ENCODE measurements at places on chromosomes 5 and 9.
A peak's percentile ranks its signal among the peaks of the same experiment; 100 is the strongest.

DNA sequence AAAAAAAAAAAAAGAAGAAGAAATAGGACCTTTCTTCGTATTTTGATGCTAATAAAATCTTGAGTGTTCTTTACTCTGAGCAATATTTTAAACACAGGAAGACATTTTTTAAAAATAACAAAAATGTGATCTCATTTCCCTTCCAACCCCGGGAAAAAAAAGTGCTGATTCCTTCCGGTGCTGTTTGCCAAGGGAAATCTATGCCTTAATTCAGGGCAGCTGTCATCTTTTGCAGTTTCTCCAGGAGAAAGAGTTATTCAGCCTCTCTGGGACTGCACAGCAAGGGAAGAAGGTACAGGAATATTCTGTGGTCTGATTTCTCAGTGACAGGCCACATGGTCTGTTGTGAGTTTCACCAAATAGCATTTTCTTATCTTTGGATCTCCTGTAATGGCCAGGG, 291.9 kb upstream of the IRX1 start:
- no peak for DNase-seq

DNA sequence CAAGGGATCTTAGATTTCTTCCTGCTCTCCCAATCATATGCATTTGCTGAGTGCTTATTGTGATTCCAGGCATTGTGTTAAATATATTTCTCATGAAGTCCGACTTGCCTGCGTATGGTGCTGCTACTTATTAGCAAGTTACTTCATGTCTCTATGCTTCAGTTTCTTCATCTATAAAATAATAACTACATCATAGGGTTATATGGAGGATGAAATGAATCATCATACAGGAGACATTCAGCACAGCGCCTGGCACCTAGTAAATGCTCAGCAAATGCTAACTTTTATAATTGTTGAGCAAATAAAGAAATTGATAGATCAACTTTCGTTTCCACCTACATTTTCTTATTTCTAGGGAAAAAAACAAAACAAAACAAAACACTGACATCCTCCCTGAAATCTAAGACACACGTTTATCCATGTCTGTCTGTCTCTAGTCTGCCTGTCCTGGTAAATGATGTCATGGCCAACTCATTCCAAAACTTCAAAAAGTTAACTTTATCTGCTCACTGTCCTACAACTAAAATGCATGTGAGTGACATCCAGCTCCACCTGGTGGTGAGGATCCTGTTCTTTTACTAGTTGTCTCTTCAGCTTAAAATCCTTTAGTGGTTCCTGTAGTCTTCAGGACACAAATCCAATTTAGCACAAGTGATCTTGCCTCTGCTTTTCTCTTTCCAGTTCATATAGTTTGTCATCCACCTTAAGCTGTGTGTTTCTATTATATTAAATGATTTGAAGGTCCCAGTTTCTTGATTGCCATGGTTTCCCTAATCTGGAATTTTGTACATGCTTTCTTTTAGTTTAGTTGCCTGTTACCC, 27.7 kb downstream of the PPP3R2 start:
- peak; percentile 7 for DNase-seq

DNA sequence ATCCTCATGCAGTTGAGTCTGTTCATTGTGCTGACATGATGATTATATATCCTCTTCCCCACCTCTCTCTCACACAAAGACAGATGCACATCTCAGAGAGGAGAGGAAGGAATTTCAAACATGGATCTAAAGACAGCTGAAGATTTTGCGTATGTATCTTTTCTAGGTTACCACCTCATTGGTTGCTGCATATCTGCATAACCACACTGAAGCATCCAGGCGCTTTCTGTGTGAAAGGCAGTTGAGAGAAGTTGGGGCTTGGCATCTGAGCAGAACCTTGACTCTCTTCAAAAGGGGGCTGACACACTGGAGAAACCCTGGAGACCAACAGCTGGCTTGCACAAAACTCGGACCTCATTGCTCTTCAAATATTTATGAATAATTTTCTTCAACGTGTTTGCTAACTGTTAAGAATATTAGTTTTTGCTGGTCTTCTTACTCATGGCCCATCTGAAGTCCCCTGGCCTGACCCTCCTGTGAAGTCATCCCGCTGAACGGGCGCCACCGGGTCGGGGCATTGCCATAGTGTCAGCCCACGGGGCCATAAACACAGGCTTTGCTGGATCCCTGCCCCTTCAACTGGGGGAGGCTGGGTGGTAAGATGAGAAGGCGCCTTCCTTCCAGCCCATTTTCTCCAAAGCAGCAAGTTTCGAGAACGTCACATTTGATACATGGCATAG, 593.2 kb upstream of the CLINT1 start:
- DNase-seq: no peak

DNA sequence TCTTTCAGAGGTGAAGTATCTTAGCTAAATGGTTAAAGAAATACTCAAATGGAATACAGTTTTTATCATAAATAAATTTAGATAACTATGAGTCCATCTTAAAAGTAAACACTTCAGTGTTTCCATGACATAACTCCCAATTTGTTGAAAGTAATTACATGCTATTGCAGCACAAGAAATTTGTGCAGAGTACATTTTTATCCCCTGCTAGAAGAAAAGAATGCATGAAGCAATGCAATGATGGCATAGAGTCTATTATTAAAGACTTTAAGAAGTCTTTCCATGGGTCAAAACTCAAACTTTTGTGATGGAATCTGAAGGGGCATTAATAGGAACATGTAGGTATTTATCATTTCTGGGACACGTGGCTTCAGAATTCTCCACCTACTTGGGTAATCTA, 106.6 kb upstream of the DPYSL3 start:
- no peak for DNase-seq

GRCh38 chr5:164341056-164341619, 835.7 kb downstream of the MAT2B start:
- no peak for DNase-seq

DNA sequence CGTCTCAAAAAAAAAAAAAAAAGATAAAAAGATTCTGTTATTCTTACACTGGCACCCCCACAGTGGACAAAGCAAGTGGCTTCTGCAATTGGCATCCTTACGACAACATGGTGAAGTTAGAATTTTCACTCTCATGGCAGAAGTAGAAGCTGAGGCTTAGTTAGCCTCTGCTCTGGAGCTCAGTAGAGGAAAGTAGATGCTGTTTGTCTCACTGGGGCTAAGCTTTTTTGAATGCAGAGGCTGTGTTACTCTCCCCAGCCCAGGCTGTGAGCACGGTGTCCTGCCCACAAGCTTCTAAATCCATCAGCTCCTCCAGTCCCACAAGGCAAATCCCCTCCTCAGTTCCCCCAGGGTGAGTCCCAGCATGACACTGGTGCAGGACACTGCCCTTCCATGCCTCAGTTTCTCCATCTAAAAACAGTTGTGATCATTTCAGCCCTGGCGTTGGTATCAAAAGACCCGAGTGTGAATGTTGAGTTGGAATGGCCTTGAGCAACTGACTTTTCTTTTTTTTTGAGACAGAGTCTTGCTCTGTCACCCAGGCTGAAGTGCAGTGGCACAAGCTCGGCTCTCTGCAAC, 22.6 kb upstream of the PHF19 start:
- DNase-seq: no peak

- DNase-seq: no peak
These were observed 432.1 kb upstream of the RGMB start for GRCh38 chr5:98341038-98342032.

DNA sequence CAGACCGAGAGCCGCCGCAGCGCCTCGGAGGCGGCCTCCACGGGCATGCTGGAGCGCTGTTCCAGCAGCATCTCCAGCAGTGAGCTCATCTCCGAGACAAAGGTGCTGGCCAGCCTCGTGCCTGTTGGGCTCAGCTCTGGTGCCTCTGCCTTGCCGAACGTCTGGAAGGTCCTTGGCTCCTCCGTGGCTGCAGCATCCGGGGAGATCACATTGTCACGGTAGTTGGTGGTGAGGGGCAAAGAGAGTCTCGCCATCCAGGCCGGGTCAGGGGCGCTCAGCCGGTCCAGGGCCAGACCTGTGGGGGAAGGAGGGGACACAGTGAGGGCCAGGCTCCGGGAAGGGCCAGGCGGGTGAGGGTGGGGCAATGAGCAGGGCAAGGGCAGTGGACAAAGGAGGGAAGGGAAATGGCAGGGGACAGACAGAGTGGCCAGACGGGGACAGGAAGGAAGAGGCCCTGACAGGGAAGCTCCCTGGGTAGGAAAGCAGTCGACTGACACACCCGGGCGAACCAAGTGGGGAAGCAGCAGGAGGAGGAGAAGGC, 12.4 kb downstream of the PCDH12 start:
- DNase-seq: no peak

GRCh38 chr9:129879991-129880653, 44.9 kb downstream of the USP20 start:
- DNase-seq: no peak

DNA sequence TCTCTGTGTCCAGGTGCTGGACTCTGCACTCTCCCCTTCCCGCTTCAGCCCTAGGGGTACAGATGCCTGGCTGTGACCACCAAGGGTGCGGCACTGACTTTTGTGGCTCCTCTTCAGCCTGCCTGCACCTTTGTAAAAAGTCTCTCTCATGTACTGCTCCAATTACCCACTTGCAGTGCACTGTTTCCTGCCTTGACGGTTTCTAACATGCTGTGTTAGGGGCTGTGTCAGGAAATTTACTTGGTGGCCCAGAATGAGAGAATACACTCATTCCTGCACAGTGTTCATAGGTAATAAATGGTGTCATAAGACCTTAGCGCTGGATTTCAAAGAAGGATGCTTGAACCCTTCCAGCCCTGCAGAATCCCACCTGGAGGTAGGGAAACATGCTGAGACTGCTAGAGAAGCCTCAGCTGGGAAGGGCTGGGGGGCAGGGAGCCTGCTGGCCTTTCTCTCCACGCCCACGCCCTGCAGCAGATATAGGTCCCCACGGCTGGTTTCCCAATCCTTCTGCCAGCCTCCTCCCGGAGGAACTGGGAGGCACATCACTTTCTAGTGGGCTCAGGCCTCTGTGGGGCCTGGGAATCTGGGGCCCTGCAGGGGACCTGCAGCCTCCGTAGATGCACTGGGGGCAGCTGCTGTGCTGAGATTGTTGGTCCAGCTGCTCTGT, 17.6 kb upstream of the HRH2 start:
- DNase-seq: no peak

- DNase-seq: no peak
These were observed 138.7 kb downstream of the ALDH1A1 start for GRCh38 chr9:72814083-72814597.

- no peak for DNase-seq
These were observed 48.7 kb downstream of the PIK3R1 start for GRCh38 chr5:68264024-68264956.

- no peak for DNase-seq
These were observed 202.6 kb downstream of the PIK3R1 start for GRCh38 chr5:68418201-68418600.

- DNase-seq: no peak
These were observed 6.4 kb downstream of the TPM2 start for GRCh38 chr9:35683323-35683722.

- no peak for DNase-seq
These were observed 22.5 kb downstream of the GLT6D1 start for GRCh38 chr9:135616619-135617537.

- peak; percentile 20 for DNase-seq
These were observed 29.2 kb downstream of the EXOC3 start for GRCh38 chr5:472076-472655.

DNA sequence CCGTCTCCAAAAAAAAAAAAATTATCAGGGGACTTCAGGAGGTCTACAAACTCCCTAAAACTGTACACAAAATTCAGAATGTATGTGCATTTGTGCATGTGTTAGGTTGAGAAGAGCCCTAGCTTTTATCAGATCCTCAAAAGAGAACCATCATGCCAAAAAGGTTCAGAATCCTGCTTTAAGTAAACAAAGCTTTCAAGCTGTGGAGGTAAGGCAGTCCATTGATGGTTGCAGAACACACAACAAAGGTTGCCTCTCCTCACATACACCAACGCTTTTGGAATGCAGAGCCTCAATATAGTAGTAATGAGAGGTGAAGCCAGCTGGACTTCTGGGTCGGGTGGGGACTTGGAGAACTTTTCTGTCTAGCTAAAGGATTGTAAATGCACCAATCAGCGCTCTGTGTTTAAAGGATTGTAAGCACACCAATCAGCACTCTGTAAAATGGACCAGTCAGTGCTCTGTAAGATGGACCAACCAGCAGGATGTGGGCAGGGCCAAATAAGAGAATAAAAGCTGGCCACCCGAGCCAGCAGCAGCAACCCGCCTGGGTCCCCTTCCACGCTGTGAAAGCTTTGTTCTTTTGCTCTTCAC, 57.9 kb upstream of the RNF38 start:
- DNase-seq: no peak

DNA sequence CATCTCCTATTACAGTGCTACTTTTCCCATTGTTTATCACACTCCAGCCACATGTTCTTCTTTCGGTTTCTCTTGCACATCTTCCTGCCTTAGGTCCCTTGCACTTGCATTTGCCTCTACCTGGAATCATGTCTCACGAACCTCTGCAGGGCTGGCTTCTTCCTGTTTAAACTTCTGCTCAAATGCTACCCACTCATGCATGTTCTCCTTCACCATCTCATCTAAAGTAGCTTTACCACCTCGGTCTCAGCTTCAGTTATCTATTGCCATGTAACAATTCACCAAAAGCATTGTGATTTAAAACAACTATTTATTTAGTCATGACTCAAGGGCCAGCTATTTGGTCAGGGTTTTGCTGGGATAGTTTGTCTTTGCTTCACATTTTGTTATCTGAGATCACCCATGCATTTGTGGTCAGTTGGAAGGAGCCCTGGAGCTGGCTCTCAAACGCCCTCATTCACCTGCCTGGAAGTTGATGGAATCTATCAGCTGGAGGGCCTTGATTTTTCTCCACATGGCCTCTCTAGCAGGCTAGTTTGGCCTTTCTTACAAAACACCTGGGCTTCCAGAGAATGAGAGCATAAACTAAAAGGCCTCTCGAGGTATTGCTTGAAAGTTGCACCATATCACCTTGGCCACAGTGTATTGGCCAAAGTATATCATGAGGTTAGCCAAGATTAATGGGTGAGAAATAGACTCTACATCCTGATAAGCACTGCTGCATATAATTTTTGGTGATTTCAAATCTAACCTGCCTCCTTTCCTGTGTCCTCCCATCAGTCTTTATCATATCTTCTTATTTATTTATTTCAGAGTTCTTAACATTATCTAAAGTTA, 21.4 kb downstream of the SPINK1 start:
- DNase-seq: no peak

- no peak for DNase-seq
These were observed 83.9 kb downstream of the PRLR start for GRCh38 chr5:35146406-35146805.

DNA sequence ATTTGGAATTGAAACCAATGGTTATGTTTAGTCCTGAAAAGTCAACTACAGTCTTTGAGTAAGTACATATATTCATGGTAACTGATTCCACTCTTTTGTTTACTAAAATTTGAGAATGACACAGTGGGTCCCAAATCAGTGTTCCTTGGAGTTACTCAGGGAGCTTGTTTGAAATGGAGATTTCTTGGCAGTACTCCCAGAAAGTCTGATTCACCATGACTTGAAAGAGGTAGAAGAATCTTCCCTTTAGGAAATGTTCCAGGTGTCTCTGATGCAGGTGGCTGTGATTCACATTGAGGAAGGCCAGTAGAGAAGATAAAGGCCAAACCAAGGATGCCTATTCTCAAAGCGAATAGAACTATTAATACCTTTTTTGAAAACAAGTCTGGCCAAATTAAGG, 1078.3 kb downstream of the CDH12 start:
- no peak for DNase-seq
